Peyer's patch (tissue), 4 donors: ENCODE measurements at places on chromosomes 7 and 10. TPM values are rescaled to one million over a fixed set of nuclear protein-coding genes. Genes with fewer than 3 reads are reported as not detected.

GRCh38 chr7:70586822-70587221 is 545.1 kb upstream of the GALNT17 start:
- DNase-seq = no peak
- H3K27ac ChIP-seq = no peak overlapping the region
- no peak overlapping the region for H3K4me3 ChIP-seq
- H3K36me3 ChIP-seq = no peaks in the 10 kb centered on the region
- no peaks in the 10 kb centered on the region for H3K27me3 ChIP-seq

GRCh38 chr7:129773871-129774270 is 162.4 kb downstream of the NRF1 start:
- no peak overlapping the region for H3K27ac ChIP-seq
- DNase-seq = no peak
- no peaks in the 10 kb centered on the region for H3K36me3 ChIP-seq
- no peaks in the 10 kb centered on the region for H3K27me3 ChIP-seq
- no peak overlapping the region for H3K4me3 ChIP-seq

DNA sequence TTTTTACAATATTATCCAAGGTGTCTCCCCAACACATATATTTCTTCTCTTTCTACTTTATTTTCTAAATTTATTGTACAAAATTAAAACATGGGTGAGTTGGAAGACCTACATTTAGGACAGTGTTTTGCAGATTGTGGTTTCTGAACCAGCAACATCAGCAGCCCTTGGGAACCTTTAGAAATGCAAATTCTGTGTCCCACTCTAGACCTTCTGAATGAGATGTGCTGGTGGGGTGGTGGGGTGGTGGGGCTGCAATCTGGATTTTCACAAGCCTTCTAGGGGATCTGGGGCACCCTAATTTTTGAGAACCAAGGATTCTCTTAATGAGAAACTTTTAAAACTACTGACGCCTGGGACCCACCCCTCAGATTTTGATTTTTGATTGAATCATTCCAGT is 7.4 kb upstream of the PAPSS2 start:
- H3K27ac ChIP-seq = no peak overlapping the region
- H3K4me1 ChIP-seq = no peaks in the 10 kb centered on the region
- no peaks in the 10 kb centered on the region for H3K27me3 ChIP-seq
- no peak for DNase-seq
- H3K4me3 ChIP-seq = no peak overlapping the region

DNA sequence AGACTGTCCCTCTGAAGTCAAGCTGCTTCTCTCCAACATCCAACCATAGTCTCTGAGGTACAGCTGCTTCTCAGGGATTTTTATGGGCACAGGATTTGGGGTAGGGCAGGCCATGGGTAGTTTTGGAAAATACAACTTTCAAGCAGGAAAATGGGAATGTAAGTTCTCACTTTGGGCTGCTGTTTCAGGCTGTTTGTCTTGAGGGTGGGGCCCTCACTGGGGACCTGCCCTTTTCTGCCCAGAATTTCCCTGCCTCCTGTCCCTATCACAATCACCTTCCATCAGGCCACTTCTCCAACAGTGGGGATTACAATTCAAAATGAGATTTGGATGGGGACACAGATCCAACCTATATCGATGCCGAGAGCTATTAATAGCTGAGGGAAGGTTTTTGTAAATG is 24.5 kb downstream of the SSMEM1 start:
- H3K36me3 ChIP-seq = no peaks in the 10 kb centered on the region
- DNase-seq = no peak
- no peak overlapping the region for H3K27ac ChIP-seq
- H3K27me3 ChIP-seq = no peaks in the 10 kb centered on the region

- DNase-seq = no peak
- no peaks in the 10 kb centered on the region for H3K27me3 ChIP-seq
- no peaks in the 10 kb centered on the region for H3K36me3 ChIP-seq
- no peak overlapping the region for H3K4me3 ChIP-seq
Observed at GRCh38 chr7:16961641-16962040, 79.9 kb upstream of the AGR3 start.

DNA sequence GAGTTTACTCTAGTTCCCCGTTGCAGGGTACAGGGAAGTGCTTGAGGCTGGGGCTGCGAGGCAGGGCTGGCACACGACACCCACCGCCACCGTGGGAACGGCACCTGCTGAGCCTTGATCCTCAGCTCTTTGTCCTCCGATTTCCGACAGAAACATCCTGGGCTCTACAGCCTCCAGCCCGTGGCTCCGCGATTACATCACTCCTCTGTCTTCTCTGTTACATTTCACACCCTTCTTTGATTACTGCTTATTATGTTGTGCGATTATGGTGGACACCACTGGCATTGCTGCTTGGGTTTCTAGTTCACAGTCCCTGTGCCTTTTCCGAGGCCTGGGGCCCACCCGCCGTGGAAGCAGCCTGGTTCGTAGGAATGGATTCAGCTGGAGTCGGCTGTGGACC is 26.9 kb downstream of the FKBP6 start:
- H3K27ac ChIP-seq = no peak overlapping the region
- no peak for DNase-seq
- H3K36me3 ChIP-seq = no peaks in the 10 kb centered on the region
- no peaks in the 10 kb centered on the region for H3K4me1 ChIP-seq
- no peaks in the 10 kb centered on the region for H3K27me3 ChIP-seq

DNA sequence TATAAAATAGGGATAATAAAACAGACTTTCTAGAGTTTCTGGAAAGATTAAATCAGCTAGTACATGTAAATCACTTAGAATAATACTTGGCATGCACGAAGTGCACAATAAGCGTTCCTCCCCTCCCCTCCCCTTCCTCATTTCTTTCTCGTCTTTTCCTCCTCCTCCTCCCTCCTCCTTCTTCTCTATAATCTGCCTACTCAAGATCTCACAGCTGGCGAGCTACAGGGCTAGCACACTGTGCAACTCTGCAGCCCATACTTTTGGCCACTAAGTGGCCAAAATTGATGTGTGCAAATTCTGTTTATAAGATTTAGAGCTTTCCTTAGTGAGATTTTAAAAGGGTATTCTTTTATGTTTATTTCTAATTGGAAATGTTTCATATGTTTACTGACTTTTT is 565.3 kb downstream of the PHTF2 start:
- no peaks in the 10 kb centered on the region for H3K27me3 ChIP-seq
- no peak for DNase-seq
- H3K4me1 ChIP-seq = no peaks in the 10 kb centered on the region

- no peak overlapping the region for H3K27ac ChIP-seq
- no peak overlapping the region for H3K4me3 ChIP-seq
- DNase-seq = no peak
- no peaks in the 10 kb centered on the region for H3K36me3 ChIP-seq
Observed at GRCh38 chr10:119667562-119668328, 16.6 kb downstream of the BAG3 start.

The ARHGEF35 gene
- 18.0 TPM for total RNA-seq

The SPAM1 gene
- 1.1 TPM for total RNA-seq
